Left lobe of liver (tissue), 2 donors: ENCODE measurements at places on chromosomes 6 and 20.

GRCh38 chr20:42530855-42531448, 658.8 kb downstream of the PTPRT start:
- DNase-seq, result no peak

- no peak for DNase-seq
Measured at GRCh38 chr6:88403486-88403885, 237.3 kb upstream of the CNR1 start.

- no peak for DNase-seq
Measured at GRCh38 chr6:43376551-43376981, 7.1 kb upstream of the ZNF318 start.

DNA sequence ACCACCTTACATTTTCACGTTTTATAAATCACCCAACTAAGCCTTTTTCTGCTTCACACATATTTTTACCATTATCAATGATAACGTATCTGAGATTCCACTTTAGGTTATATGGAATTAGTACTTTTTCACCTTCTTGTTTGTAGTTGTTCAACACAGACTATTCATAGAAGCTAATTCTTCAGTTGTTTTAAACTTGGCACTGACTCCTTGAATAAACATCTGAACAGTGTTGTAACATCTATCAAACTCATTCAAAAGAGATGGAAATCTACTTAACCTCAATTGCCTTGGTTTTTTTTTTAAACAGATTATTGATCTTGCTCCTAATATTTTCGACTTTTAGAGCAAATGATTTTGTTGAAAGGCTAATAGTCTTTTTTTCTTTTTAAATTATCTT, 34.2 kb downstream of the PTPRA start:
- no peak for DNase-seq

DNA sequence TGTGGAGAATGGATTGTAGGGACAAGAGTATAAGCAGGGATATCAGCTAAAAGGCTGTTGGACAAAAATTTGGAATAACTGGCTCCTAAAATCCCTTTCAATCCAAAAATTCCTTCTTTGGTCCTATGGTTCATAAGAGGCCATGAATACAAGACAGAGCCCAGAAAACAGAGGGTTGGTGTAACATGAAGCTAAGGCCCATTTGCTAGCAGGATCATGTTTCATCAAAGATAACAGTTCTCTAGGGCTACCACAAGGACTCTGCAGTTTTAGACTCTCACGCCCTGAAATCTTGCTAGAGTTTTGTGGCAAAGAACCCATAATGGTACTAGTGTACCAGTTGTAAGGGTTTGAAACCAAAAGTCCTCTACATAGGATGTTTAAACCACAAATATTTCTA, 327.8 kb upstream of the TBX18 start:
- no peak for DNase-seq

DNA sequence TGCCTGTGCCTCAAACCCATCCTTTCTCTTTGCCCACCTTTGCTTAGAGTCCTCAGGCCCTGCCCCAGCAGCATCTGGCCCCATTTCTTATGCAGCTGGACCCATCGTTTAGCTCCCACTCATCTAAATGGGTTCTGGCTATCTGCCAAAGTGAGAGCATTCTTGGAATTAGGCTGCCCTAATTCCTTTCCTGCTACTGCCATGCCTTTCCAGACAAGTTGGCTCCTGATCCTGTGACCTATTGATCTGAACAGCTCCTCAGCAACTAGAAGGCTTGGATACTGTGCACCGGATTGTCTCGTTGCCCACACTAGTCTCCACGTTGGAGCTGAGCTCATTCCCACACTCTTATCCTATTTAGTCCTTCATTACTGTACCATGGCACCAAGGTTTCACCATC, 22.9 kb downstream of the DZANK1 start:
- no peak for DNase-seq

GRCh38 chr6:14012313-14013030, 87.7 kb downstream of the RNF182 start:
- no peak for DNase-seq
